ENCODE measurements at places on chromosomes 11 and 22.

DNA sequence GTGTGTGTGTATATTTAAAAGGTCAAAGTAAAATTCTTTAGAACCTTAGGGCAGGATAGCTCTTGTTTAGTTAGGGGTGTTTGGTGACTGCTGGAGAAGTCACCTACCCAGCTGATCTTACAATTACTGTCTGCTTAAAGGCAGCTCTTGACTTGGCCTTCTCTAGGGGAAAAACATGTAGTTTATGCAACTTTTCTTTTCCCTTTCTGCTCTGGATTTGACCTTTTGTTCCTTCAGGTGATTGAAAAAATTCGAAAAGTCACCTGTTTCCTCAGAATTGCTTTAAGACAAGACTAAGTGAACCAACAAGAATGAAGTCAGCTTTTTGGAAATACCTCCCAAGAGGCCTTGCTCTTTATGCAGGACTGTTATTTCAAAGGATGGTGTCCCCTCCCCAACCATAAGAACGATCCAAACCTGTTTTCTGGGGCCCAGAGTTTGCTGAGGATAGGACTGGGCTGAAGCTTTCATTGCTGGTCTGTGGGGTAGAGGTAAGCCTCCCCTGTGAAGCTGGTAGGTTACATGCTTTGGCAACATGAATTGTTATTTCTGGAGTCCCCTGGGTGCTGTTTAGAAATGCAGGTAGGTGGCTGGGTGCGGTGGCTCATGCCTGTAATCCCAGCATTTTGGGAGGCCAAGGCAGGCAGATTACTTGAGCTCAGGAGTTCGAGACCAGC is 111.2 kb downstream of the PTPRJ start:
- no peak for DNase-seq

GRCh38 chr11:32849761-32850160 is 20.0 kb downstream of the PRRG4 start:
- no peak for DNase-seq

DNA sequence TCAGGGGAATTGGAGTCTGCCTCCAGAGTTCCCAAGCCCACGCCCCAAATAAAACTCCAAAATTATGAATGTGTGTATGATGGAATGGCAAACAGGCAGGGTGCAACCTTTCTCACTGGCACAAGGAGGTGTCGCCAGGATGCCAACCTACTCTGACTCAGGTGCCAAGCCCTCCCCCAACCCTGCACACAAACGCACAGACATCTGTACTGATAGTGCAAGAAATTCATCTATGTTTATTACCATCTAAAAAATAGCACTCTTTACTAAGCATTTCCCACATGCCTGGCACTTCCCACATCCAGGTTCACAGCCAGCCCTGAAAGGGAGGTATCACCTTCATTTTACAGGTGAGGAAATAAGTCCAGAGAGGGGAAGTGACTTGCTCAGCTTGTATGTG is 1.2 kb downstream of the PLA2G3 start:
- no peak for DNase-seq

GRCh38 chr11:94635072-94635471 is 67.9 kb downstream of the PIWIL4 start:
- no peak for DNase-seq

GRCh38 chr11:12893787-12894672 is 115.1 kb upstream of the RASSF10 start:
- no peak for DNase-seq

- DNase-seq = no peak
These were observed 7.4 kb downstream of the SVIP start for GRCh38 chr11:22822203-22822602.

DNA sequence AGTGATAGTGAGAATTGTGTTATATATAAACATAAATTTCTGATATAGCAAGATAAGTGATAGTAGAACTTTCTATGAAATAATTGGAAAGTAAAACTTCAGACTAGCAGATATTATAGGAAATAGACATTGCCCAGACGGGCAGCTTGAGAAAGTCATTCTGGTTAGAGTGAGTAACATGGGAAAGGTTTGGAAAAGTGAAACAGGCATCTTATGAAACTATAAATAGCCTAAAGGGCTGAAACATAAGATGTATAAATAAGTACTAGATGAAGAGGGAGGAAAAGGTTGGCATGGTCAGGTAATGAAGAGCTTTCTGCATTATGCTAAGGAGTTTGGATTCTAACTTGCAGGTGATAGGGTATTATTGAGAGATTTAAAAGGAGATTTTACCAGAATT is 101.3 kb downstream of the DYNC2H1 start:
- no peak for DNase-seq

Measured in iPS DF 19.7 (cell line).